SK-MEL-5 (cell line): ENCODE measurements at places on chromosomes 3 and 15.

DNA sequence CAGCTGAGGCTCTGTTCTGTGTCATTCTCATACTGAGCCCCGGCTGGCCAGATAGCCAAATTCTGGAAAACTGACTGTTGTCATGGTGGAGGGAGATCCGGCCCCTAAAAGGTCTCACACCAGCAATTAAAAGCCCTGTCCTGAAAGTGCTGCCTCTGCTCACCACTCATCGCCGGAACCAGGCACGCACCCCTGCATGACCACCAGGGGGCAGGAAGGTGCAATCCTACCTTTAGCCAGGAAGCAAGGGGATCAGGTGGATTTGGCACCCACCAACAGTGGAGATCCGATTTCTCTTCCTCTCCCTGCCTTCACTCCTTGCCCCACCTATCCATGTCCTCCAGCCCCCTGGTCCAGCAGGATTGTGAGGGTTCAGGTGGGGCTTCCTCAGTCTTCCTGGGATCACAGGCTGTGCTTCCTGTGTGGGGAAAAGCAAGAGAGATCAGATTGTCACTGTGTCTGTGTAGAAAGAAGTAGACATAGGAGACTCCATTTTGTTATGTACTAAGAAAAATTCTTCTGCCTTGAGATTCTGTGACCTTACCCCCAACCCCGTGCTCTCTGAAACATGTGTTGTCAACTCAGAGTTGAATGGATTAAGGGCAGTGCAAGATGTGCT is 16.1 kb upstream of the CACNA2D2 start:
- DNase-seq, result peak; percentile 73

DNA sequence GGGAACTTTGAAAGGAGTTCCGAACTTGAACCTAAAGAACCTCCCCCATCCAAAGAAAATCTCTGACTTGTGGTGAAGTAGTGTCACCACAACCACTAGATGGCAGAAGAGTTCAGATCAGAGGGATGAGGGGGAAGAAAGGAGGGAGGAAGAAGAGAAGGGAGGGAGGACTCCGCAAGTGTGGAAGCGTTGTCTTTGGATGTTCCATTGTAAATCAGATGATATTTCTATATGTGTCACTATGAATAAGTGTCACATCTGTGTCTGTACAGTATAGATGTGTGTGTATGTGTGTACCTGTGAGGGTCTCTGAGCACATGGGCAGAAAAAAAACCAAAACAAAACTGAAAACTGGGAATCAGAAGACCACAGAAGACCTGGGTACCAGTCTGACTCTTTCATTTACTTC is 16.9 kb downstream of the SLC24A1 start:
- DNase-seq, result peak; percentile 87

DNA sequence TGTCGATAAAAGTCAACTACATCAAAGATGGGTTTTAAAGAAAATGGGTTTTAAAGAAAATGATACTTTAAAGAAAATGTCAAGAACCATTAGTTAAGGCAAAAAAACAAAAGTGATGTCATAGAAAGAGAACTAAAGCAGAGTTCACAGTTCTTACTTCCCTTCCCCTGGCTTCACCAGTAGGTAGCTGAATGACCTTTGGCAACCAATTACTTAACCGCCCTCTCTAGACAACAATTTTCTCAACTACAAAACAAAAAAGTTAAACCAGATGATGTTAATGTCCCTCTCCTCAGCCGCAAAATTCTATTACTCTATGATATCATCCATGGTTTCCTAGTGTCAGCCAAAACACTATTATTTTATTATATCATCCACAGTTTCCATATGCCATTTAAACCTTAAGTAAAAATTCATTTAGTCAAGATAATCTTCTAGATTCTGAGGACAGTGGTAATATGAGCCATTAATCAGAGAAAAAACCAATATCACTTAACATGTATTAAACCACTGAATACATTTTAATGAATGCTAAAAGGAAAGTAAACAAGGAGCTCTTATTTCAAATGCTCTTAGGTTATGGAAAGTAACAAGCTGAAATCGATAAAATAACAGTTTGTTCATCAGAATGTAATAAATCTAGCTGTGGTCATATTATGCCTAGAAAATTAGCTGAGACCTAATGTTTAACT is 13.1 kb downstream of the RYK start:
- DNase-seq, result no peak

DNA sequence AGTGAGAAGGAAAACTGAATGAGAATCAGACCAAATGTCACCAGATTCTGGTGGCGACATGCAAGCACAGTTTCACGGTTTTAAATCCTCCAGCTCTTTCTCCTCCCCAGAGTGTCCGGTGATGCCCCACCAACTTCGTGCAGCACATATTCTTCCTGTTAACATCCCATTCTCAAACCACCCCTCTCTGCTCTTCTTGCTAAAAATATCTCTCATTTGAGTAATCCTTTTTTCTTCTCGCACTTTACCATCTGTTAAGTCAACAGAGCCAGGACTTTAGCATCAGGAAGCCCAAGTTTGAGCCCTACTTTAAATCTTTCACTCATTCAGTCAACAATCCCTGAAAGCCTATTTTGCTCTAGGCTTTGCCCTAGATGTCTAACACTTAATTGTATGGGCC is 68.2 kb upstream of the VGLL4 start:
- no peak for DNase-seq

GRCh38 chr15:39078026-39078425 is 502.9 kb upstream of the THBS1 start:
- DNase-seq, result no peak

- DNase-seq, result no peak
Measured at GRCh38 chr3:52763466-52763865, 7.3 kb downstream of the NEK4 start.

DNA sequence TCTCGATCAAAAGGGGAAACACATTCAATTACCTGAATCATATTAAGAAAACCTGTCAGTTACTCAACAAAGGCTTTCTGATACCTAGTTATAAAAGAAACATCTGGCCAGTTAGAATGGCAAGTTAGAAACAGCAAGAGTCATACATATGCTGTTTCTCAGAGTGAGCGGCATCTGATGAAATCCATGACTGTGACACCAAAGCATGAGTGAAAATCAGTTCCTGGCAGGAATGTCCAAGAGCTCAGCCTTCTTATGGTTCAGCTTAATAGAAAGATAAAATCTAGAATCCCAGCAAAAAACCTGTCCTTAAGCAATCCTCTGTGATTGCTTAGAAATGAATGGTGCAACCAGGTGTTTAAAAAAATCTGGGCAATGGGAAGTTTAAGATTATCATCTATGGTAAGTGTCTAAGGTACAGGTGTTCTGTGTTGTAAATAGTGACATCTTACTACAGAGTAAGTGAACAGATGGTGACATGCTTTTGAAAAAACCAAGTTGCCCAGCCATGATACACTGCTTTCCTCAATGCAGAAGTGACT is 18.8 kb downstream of the B4GALT4 start:
- DNase-seq, result no peak

- peak; percentile 97 for DNase-seq
Measured at GRCh38 chr3:37935756-37936666, 54.6 kb upstream of the VILL start.

DNA sequence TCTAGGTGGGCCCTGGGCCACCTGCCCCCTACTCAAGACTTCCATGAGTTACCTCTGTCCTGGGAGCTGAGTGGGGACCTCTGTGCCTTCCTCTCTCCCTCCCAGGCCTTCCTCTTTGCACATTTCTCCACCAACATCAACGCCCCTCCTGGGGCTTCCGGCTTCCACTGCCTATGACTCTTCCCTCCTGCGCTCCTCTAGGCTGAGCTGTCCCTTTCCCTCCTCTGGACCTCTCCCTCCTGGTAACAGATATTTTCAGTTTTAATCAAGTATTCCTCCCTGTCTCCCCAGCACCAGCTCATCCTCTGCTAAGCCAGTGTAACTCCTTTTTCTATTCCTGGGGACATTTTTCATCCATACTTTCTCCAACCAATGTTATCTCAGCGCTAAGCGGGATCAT is 160.4 kb downstream of the RAB11A start:
- no peak for DNase-seq

DNA sequence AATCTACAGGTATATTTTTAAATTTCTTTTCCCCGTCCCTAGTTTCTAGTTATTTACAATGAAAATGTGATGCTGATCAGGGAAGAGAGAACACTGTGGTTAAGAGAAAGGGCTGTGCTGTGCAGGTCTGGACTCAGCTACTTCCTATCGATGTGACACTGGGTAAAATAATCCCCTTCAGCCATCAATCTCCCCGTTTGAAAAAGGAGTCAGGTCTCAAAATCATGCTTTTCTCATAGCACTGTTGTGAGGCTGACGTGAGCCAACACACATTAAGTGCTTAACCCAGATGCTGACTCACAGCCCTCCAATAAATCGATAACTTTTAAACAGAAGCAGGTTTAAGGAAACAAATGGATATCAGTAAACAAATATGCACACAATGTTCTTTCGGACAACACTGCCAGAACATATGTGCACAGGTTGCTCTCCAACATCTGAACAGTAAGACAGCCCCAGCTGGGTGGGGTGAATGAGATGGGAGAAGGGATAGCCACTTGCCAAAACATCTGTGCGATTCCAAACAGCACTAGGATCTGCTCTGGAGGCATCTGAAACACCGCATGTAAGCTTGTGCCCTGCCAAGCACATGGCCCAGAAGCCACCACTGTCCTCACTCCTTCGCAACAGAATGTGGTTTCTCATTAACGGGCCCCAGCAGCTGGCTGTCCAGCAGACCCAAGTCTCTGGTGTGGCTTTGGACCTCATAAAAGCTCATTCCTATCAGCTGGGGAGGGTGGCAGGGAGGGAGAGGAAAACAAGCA is 143.2 kb upstream of the PRICKLE2 start:
- DNase-seq, result no peak

GRCh38 chr3:99747915-99748314 is 69.7 kb upstream of the CMSS1 start:
- DNase-seq, result peak; percentile 87

DNA sequence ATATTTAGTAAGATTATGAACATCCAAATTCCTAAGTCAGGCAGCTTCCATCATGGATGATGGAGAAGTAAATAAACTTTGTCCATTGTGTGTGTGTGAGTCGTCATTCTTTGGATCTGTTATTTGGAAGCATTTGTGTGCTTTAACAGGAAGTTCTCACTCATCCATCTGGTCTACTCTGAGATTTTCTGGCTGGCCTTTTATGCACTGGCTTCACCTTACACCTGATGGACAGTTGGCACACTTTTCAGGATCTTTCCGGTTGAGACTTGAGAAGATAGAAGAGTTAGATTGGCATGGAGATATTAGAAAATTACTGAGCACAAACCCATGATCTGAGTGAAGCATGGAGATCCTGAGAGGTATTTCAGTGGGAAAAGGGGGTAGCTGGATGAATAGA is 12.6 kb downstream of the SYNPR start:
- DNase-seq, result no peak
